ENCODE measurements at places on chromosomes 2 and 18.

DNA sequence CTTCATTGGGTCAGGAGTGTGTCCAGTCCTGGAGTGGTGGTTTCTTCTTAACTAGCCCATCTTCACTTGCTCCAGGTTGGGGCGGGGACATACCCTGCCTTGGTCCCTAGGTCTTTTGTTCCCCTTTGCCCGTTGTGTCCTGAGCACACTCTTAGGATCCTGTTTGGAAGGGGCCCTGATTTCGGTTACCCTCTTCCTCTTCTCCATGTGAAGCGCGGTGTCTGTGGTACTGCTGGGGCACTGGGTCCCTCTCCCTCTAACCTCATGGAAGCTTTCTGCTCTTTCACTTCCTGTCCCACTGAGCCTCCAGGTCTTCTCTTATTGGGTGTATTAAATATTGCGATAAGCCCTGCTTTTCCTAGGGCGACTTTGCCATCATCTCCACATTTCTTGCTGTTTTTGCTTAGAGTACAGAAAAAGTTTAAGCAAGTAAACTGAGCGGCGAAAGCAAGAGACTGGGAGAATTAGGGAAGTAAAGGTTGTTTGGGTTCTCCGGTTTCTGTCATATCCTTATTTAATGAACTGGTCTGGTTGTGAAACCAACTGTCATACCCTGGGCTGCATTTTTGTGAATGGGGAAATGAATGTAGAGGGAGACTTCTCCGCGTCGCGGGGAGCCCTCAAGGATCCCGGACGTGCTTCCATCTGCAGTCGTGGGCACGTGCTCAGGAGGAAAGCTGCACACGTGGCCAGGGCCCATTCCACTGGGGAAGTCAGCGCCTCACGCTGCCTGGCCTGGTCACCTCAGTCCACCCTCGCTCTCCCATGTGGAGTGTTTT lies 73.8 kb upstream of the B3GNT7 start:
- DNase-seq: no peak

GRCh38 chr2:160278879-160279177 lies 78.8 kb upstream of the ITGB6 start:
- no peak for DNase-seq

DNA sequence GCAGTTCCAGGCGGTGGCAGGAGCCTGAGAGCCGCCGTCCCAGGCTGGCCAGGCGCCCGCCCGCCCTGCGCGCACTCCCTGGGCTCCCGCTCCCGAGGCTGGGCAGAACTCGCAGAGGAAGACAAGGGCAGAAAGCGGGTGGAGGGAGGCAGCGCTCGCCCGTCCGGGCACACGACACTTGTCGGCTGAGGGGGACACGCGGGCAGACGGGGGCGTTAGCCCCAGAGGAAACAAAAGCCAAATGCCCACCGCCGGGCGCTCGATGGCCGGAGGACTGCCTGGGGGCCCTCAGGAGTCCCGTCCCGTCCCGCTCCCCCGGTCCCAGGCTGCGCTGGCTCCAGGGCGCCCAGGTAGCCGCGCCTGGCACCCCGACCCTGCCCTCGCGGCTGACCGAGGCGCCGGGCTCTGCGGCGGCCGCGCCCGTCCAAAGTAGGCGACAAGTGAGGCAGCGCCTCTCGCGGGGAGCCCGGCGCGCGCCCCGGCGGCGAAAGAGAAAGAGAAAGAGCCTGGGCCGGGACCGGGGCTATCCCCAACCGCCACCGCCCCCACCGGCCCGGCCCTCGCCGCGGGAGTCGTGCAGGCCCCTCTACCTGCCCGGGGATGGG lies 491 bp downstream of the L3MBTL4 start:
- no peak for DNase-seq

GRCh38 chr18:48569139-48569914 lies 30.5 kb downstream of the CTIF start:
- no peak for DNase-seq

DNA sequence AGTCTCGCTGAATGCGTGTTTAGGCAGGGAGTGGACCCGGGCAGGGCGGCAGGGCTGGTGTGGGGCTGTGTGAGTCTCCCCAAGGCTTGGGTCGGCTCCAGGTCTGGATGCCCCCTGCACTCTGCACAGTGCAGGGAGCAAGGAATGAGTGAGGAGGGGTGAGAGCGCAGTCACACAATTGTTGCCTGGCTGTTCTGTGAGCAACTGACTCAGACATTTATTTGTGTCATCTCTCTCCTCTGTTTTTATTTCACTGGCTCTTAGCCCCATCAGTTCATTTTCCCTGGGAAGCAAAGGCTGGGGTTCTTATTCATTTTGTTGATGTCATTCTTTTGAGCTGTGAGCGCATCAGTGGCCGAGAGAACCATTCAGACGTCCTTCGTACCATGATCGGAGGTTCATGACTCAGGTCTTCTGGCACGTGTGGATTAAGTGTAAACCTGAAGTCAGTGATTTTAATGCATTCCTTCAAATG lies 61.1 kb downstream of the GATA6 start:
- no peak for DNase-seq

- no peak for DNase-seq
Measured at GRCh38 chr2:186968277-186968676, 119.3 kb upstream of the ZSWIM2 start.

DNA sequence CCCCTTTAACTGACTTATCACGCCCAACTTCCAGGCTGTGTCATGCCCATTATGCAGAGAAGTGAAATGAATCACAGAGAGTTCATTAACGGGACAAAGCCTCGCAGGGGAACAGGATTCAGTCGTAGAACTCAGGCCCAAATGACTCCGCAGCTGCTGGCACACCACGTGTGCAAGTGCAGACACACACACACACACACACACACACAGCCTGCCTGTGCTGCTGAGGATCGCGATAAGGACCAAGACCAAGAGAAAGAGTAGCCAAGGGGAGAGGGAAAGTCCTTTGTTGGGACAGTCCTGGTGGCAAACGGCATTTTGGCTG lies 90.0 kb upstream of the TAF1B start:
- DNase-seq: no peak

GRCh38 chr18:6382963-6383362 lies 31.7 kb downstream of the L3MBTL4 start:
- DNase-seq: no peak
